GM06990 (cell line): ENCODE measurements at places on chromosomes 2 and 18.
A peak's percentile ranks its signal among the peaks of the same experiment; 100 is the strongest.

DNA sequence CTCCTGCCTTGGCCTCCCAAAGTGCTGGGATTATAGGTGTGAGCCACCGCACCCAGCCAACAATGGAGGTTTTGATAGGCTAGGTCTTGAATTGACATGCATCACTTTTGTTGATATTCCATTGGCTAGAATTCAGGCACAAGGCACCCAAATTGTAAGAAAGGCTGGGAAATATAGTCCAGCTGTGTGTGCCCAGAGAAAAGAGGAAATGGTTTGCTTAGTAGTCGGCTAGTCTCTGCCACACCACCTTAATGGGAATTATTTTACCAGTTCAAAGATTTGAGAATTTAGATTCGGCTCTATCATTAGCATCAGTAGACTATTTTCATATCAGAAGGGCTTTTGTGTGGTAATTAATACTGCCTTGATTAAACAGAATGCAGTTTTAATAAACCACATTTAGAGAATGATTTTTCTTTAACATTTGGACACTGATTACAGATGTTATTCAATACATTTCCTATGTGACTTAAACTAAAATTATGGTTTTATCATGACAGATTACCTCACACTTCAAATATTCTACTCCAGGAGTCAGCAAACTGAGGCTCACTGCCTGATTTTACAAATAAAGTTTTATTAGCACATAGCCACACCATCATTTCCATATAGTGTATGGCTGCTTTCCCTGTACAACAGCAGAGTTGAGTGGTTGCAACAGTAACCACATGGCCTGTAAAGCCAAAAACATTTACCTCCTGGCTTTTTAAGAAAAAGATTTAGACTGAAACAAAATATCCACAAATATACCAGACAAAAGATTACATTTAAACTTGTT, 27.4 kb downstream of the DBI start:
- DNase-seq = no peak

DNA sequence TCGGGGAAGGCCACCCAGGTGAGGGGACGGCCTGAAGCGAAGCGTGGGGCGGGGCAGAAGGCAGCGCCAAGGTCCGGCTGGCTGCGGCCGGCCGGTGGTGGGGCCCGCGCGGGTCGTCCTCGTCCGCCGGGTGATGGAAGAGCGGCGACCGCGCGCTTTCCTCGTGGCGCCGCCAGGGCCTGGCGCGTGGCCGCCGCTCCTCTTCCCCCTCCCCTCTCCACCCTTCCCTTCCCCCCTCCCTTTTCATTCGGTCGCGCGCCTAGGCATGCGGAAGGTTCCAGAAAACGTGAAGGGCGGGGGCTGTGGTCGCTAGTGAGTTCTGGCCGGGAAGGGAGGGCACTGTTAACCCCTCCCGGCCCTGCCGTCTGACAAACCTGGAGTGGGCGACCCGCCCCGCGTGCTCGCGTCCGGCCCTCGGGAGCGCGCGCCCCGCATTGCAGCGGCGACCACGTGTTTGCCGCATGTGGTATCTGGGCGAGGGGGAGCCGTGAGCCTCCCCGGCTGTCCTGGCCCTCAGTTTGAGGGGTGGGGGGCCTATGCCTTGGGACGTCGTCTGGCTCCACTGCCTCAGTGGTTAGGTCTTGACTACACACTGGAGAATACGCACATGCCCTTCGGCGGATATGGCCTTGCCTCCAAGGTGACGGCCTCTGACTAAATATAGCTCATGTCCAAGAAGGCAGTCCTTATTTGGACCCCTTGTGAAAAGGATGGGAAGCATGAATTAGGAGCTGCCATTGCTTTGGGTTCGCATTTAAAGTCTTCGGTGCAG, 579 bp downstream of the MAT2A start:
- DNase-seq = peak; percentile 86

GRCh38 chr2:32484937-32485336, 128.1 kb downstream of the BIRC6 start:
- no peak for DNase-seq

DNA sequence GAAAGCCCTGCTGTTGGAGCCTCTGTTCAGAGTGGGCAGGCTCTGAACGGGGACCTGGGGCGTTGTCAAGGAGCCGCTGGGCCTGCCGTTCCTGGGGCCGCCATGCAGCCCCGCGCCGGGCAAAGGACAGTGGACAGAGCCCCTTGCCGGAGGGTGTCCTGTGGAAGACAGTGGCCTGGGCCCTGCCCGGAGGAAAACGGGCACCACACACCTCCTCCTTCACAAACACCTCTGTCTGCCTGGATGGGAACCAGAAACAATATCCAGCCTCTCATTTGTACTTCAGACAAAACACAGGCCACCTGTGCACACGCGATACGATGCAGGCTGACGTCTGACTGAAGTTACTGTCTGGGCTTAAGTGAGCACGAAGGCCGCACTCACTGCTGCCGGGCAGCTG, 233.7 kb downstream of the TWIST2 start:
- DNase-seq = no peak

DNA sequence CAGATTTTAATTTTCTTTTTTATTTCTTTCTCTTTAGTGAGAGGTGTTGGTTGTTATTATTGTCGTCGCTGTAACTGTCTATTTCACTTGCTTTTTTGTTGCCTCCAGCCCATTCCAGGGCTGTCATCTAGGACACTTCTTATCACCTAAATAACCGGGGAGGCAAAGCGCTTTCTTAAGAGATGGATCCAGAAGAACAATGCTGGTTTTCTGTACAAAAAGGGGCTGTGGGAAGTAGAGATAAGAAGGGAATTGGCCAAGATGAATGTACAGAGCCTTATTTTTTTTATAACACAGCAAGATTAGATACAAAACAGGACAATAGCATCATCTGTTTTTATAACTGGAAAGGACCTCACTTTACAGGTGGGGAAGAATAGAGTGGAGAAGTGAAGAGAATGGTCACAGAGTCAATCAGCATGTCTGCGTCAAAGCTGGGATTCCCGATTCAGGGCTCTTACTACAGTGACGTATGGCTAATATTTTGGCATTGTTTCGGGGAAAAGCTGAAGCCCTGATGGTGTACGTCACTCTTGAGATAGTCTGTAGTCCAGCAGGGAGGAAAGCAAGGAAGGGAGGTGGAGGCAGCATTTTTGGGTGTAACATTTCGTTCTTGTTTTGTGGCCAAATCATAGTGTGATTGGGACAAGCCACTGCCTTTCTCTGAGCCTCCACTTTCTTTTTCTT, 23.2 kb downstream of the IL1B start:
- no peak for DNase-seq

GRCh38 chr18:50092245-50092805, 102.6 kb downstream of the MYO5B start:
- DNase-seq = no peak

DNA sequence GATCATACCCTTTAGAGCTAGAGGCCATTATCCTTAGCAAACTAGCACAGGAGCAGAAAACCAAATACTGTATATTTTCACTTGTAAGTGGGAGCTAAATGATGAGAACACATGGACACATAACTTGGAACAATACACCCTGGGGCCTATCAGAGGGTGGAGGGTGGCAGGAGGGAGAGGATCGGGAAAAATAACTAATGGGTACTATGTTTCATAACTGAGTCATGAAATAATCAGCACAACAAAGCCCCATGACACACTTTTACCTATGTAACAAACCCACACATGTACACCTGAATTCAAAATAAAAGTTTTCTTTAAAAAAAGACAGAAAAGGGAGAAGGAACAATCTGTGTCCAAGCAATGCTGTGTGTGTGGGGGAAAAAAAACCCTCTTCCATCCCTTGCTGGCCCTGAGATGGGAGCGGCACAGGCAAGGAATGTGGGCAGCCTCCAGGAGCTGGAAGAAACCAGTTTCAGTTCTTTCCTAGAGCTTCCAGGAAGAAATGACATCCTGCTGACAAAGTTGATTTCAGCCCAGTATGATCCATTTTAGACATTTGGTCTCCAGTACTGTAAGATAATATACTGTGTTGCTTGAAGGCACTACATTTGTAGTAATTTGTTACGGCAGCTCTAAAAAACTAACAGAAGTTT, 458.7 kb upstream of the CNTNAP5 start:
- DNase-seq = no peak

DNA sequence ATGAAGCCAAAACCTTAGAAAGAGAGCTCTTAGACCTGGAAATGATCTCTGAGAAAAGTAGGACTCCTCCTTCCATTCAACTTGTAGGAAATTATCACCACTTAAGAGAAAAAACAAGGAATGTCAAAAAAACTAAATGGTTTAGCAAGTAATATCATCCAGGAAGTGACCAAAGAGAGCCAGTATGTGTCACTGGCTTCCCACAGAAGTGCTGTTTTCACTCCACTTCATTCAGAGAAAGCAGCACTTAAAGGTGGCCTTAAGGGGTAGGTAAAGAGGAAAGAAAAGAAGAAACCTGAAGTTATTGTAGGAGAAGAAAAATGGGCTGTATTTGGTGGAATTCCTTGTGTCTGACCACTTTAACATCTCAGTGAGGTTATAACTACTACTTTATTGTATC, 414.4 kb upstream of the ETAA1 start:
- DNase-seq = no peak

DNA sequence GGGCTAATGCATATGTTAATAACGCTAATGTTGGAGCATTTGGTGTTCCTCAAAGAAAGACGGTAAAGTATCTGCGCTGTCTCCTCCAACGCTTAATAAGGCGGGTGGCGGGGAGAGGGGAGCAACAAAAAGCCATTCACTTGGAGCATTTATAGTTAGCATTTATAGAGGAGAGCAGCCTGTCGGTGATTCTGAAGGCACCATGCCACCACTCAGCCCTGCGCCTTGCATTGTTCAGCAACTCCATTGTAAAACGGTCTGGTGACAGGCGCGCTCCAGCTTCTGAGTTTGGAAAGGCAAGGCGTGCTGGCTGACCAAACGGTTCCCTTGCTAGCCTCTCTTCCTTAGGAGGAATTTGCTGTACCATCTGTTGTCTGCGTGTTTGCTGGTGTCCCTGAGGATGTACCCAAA, 83.9 kb downstream of the LYPD1 start:
- no peak for DNase-seq

DNA sequence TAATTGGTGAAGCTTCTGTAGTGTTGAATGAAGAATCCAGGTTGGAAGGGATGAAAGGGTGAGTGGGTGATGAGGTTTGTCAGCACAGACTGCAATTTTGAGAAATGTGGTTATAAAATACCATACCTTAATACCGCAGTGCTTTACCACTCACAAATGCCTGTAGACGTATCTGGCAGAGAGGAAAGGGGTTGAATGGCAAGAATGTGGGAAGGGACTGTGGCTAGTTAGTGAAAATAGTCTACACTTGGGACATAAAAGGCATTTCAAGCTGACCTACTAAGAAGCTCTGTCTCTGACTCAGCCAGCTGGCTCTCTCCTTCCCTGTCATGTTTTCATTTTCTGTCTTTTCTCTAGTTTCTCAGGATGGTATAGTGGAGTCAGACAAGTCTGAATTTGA, 25.1 kb downstream of the CDK15 start:
- DNase-seq = no peak

- no peak for DNase-seq
Observed at GRCh38 chr2:235382601-235383000, 111.2 kb upstream of the AGAP1 start.

DNA sequence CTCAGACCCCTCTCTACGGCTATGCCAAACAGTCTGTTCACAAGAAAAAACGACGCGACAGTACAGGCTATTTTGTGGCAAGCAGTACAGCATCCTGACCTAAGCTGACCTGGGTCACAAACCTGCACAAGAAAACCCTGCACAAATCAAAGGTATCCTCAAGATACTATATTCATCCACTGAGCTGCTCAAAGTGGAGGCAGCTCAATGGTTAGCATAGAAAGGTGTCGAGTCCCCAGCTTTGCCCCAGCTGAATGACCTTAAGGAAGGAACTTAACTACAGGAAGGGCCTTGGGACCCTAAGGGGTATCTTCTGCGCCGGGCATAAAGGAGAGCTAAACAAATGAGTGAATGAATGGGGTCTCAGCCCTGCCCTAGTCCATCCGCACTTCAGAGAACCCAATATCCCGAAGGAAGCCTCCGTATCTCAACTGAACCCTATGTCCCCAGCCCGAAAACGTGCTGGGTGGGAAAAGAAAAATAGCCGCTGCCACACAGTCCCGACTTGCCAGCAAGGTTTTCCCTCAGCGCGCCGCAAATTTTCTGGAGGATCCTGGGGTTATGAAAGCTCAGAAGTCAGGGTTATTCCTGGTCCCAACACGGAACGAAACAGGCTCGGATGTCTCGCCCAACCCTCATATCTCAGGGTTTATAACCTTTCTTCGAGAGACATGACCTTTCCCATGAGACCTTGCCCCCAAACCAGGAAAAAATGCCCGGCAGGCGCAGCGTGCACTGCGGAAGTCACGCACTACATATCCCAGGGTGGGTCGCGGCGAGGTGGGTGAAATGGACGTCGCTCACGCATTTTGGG, at the start of gene FASTKD1:
FASTKD1 (minus strand) TSS at position 706 of the 814 bp plus-strand sequence. CDS start 1,836 bp downstream, outside the sequence.
- peak; percentile 85 for DNase-seq

GRCh38 chr18:59783138-59783537, 85.9 kb upstream of the CCBE1 start:
- DNase-seq = peak; percentile 30

DNA sequence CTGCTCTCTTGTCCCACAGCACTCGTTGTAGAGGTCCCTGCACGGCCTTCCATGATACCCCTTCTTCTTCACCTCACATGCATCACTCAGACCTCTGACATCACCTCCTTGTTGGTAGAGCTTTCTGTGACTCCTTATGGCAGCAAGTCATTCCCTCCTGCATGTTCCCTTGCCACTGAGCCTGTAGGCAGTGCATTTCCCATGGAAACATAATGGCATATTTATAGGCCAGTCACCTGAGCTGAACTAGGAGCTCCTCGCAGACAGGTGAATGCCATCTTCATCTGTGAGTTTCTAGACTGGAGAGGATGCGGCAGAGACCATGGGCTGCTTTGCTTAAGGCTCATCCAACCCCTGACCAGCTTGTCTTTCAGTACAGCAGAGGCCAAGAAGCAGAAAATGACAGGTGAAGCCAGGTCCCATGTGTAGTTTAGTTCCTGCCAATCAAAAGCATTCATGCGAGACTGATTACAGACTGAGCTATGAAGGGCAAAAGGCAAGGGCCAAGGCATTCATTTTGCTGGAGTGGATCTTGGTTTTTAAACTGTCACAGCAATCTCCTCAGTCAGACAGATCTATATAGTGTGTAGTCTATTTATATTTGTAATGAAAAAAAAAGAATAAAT, 59.4 kb upstream of the NEDD4L start:
- no peak for DNase-seq

DNA sequence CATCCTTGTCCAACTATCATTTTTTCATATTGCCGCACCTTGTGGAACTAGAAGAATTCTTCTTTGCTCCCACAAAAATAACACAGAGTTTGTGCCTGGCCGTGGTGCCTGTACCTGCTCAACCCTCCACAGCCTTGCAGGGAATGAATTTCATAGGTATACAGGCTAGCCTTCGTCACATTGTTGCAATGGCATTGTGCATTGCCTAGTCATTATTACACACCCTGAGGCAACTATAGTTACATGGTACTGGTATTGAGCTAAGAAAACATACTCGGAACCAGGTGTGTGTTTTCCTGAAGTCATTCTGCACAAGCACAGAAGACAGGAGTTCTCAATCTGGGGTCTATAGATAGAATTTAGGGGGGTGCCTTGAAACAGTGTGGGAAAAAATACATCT, 188.0 kb upstream of the CTAGE1 start:
- DNase-seq = no peak

- no peak for DNase-seq
Observed at GRCh38 chr2:216210701-216211540, 101.8 kb downstream of the XRCC5 start.
